CD4-positive, alpha-beta T cell (primary cell): ENCODE measurements at places on chromosomes 1 and 21.

GRCh38 chr1:241654641-241655040, 2.6 kb downstream of the WDR64 start:
- DNase-seq, result no peak

DNA sequence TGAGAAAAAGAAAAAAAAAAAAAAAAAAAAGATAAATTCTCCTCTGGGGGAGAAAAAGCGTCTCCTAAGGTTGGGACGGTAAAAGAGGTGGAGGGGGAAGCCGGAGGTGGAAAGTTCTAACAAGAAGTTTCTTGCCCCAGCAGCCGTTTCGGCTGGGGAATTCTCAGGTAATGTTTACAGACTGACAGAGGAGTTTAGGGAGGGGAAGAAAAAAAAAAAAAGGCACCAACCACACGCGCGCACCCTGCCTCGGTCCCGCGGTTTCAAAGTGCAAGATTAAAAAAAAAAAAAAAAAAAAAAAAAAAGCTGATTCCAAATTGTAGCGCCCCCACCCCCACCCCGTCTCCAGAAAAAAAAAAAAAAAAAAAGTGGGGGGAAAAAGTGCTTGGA, 504 bp downstream of the DHRS3 start:
- peak; percentile 41 for DNase-seq

DNA sequence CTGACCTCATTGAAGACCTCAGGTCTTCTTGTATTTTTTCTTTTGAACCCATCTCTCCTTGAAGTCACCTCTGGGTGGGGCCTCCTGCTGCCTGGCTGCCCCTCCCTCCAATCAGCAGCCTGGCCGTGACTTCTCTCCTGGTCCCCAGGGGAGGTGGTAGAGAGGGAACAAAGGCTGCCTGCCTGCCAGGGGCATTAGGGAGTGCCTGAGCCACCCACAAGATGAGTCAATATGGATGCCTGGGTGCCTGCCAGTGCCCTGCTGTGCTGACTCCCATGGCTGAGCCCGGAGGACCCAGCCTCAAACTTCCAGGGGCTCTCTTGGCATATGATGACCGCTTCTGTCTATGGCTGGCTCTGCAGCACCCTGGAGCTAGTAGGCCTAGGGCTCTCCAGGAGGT, 5.3 kb upstream of the CDCP2 start:
- no peak for DNase-seq

DNA sequence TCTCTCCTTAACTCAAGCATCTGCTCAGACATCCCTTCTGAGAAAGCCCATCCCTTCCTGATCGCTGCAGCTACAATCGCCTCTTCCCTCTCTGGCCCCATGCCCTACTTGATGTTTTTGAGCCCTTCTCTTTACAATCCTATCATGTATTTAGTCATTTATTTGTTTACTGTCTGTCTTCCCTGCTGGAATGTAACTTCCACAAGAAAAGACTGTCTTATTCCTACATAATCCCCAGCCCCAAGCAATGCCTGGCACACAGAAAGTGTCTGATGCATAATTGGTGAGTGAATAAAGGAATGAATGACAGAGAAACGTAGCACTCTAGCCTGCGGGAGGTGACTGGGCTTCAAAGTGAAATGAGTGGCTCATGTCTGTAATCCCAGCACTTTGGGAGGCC, 25.4 kb downstream of the ECE1 start:
- DNase-seq, result no peak

DNA sequence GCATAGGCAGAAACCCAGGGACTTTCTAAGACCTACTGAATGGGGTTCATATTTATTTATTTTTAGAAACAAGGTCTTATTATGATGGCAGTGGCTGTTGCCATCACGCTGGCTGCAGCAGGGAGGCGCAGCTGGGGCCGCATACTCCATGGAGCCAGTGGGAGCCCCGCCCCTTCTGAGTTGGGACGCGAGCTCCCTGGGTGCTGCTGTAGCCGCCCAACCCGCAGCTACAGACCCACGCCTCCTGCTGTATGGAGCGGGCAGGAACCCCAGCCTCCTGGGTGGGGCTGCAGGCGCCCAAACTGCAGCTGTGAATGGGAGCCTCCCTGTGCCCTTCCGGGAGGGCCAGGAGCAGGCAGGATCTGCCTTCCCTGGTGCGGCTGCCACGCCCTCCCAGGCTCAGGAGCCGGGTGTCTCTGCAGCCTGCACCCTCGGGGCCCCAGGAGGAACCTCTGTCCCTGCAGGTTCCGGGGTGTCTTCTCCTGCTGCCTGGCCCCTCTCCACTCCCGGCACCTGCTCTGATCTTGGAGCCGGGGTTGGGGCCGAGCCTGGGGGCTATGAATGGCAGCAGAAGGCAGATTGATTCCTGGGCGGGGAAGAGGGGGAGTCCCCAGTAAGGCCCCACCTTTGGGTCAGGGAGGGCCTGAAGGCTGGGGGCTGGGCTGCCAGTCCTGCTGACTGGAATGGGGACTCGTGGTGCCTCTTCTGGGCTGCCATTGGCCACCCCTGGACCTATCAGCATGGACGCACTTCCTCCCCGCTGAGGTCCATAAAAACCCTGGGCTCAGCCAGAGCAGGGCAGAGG, 66.5 kb upstream of the LRRN2 start:
- no peak for DNase-seq

DNA sequence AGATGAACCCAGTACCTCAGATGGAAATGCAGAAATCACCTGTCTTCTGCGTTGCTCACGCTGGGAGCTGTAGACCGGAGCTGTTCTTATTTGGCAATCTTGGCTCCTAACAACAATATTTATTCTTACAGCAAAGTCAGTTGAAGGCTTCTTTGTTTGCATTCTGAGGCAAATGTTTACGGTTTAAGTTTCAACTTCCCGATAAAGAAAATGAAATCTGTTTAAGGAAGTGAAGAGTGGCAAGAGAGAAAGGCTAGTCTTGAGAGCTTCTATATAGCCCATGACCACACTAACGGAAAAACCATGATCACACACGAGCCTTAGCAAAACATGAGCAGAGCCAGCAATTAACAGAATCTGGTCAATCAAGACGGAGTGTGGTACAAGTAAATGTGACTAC, 122.6 kb upstream of the ZNHIT6 start:
- DNase-seq, result no peak

GRCh38 chr1:153375511-153375910, at the start of gene S100A12:
S100A12 (minus strand) TSS chr1:153375621; CDS start chr1:153374592, 1,029 bp downstream.
- no peak for DNase-seq
